ENCODE measurements at places on chromosomes 6 and 20. TPM values are rescaled to one million over a fixed set of nuclear protein-coding genes. Genes with fewer than 3 reads are reported as not detected.

Gene PCED1A
- 16.1 TPM for total RNA-seq

Gene TREM1
- not detected for total RNA-seq

Gene MEI4
- total RNA-seq = not detected

Gene SYCP2
- 0.30 TPM for total RNA-seq

Gene DNAAF9
- total RNA-seq = 5.0 TPM

Gene RRBP1
- total RNA-seq = 101 TPM

Gene MANEA
- total RNA-seq = 3.2 TPM

Measured in A549 treated with RU486 at 1 μM for 4 hours (cell line).